ENCODE measurements at places on chromosomes 12 and 14. TPM values are rescaled to one million over a fixed set of nuclear protein-coding genes. Genes with fewer than 3 reads are reported as not detected.

DNA sequence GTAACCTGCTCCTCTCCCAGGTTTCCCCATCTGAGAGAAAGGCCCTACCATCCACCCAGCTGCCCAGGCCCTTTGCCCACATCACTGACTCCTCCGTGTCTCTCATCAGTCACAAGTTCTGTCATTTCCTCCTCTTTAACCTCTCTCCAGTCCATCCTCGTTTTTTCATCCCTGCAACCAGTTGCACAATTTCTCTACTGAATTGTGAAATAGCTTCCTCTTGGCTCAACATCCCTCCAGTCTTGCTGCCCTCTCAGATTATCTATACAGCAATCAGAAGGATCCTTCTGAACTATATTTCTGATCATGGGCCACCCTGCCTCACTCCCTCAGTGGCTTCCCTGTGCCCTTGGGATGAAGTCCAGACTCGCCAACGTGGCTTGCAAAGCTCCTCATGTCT, 6.8 kb downstream of the FAM161B start:
- DNase-seq, result no peak
- H3K36me3 ChIP-seq, result peaks cover 29% of the 10 kb centered on the region
- no peaks in the 10 kb centered on the region for H3K4me1 ChIP-seq

DNA sequence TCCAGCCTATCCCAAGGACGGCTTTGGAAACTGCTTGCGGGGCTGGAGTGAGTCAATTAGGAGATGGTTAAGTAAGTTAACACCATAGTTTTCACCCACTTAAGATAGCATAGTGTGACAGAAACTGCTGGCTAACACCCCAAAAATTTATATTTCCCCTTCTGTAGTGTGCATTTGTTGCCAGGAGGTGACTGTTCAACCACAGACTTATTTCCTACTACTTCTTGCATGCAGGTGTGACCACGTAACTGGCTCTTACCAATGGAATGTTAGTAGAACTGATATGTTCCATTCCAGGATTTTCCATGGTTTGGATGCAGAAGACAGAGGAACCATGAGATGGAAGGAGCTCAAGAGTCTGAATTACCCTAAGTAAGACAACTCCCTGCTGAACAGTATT, 52.9 kb upstream of the SLC35F4 start:
- H3K4me3 ChIP-seq, result no peak overlapping the region
- H3K27ac ChIP-seq, result no peak overlapping the region
- DNase-seq, result no peak

GRCh38 chr14:101763941-101764709, 2.6 kb downstream of the PPP2R5C start:
- DNase-seq, result no peak
- no peak overlapping the region for H3K4me3 ChIP-seq
- peaks cover 11% of the 10 kb centered on the region for H3K36me3 ChIP-seq
- peaks cover 5% of the 10 kb centered on the region for H3K4me1 ChIP-seq
- H3K27ac ChIP-seq, result no peak overlapping the region

GRCh38 chr12:94255006-94255405, 106.6 kb downstream of the PLXNC1 start:
- no peak overlapping the region for H3K27ac ChIP-seq
- no peak for DNase-seq
- H3K27me3 ChIP-seq, result no peaks in the 10 kb centered on the region
- no peak overlapping the region for H3K4me3 ChIP-seq
- H3K4me1 ChIP-seq, result no peaks in the 10 kb centered on the region
- no peaks in the 10 kb centered on the region for H3K36me3 ChIP-seq

- no peak for DNase-seq
- H3K27ac ChIP-seq, result no peak overlapping the region
- H3K27me3 ChIP-seq, result no peaks in the 10 kb centered on the region
- no peaks in the 10 kb centered on the region for H3K36me3 ChIP-seq
Observed at GRCh38 chr14:39984323-39984722, 552.1 kb upstream of the FBXO33 start.

DNA sequence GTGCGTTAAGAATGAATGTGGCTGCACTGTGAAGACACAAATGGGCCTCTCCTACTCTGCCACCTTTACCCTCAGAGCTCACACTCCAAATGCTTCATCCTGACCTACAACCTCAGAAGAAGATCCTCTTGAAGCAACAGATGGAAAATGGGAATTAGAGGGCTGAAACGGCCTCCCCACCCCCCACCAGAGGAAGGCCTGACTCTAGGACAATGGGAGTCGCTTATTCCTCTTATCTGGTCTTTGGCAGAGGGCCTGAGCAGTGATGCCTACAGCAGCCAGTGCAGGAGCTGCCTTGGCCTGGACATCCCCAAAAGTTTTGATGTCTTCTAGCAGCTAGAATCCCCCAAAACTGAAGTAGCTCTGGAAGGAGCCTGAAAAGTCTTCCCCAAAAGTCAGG, 29.2 kb downstream of the BTBD7 start:
- H3K27ac ChIP-seq, result no peak overlapping the region
- H3K27me3 ChIP-seq, result no peaks in the 10 kb centered on the region
- DNase-seq, result no peak
- H3K4me3 ChIP-seq, result no peak overlapping the region

DNA sequence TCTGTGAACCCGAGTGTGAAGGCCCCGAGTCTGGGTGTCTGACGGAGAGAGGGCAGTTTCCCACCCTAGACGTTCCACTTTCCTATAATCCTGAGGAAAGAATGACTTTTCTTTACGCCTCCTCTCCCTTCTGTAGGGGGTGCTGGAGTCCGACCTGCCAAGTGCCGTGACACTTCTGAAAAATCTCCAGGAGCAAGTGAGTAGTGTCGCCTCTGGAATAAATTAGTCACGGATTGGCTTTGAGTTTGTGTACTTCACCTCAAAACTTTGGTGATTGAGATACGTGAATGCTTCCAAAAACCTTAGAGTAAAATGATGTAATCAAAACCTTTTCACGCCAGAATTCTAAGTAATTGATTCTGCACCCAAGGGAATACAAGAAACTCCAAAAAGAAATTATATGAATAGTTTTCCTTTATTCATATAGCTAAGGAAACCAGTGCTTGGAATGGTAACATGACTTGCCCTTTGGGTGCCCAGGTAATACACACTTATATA, 452 bp downstream of the NGDN start:
- DNase-seq, result no peak
- peaks cover 30% of the 10 kb centered on the region for H3K36me3 ChIP-seq
- H3K4me3 ChIP-seq, result peak overlapping the region; percentile 94

- peaks cover 12% of the 10 kb centered on the region for H3K36me3 ChIP-seq
- H3K4me3 ChIP-seq, result peak overlapping the region; percentile 45
- H3K27ac ChIP-seq, result peak overlapping the region; percentile 80
- H3K27me3 ChIP-seq, result no peaks in the 10 kb centered on the region
- DNase-seq, result no peak
Observed at GRCh38 chr14:89165189-89166181, 251.5 kb downstream of the FOXN3 start.

Gene LRRC10
- not detected for total RNA-seq
